Naive thymus-derived CD4-positive, alpha-beta T cell (primary cell): ENCODE measurements at places on chromosomes 6 and 20. TPM values are rescaled to one million over a fixed set of nuclear protein-coding genes. Genes with fewer than 3 reads are reported as not detected.

DNA sequence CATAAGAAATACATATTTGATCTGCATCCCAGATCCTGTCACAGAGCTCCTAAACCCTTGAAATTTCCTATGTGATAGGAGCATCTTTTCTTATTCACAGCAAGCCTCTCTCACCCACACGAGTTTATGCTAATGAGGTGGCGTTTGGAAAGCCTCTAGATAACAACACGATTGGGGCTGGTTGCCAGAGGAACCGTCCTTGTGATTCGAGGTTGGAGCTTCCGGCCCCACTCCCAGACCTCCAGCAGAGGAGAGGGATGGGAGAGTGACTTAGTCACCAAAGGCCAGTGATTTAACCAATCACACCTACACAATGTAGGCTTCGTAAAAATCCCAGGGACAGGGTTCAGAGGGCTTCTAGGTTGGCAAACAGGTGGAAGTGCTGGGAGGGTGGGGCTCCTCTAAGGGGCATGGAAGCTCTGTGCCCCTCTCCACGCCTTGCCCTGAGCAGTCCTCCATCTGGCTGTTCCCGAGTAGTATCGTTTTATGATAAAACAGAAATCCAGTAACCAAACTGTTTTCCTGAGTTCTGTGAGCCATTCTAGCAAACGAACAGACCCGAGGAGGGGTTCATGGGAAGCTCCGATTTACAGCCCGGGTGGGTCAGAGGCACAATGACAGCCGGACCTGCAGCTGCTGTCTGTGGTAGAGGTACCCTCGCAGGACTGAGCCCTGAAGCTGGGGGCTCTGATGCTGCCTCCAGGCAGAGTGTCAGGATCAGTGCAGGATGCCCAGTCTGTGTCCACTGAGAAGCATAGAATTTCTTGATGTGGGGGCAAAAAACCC, 238.1 kb upstream of the ARID1B start:
- H3K36me3 ChIP-seq, result no peaks in the 10 kb centered on the region
- H3K4me1 ChIP-seq, result no peaks in the 10 kb centered on the region
- H3K4me3 ChIP-seq, result no peak overlapping the region
- no peak for DNase-seq
- no peak overlapping the region for H3K27ac ChIP-seq

- no peak overlapping the region for H3K4me3 ChIP-seq
- H3K36me3 ChIP-seq, result no peaks in the 10 kb centered on the region
- DNase-seq, result no peak
- H3K27me3 ChIP-seq, result no peaks in the 10 kb centered on the region
- no peak overlapping the region for H3K27ac ChIP-seq
Observed at GRCh38 chr6:106066989-106067388, 19.1 kb upstream of the PRDM1 start.

GRCh38 chr6:106134906-106135634, 48.9 kb downstream of the PRDM1 start:
- no peak for DNase-seq
- no peak overlapping the region for H3K27ac ChIP-seq
- H3K4me3 ChIP-seq, result no peak overlapping the region
- H3K4me1 ChIP-seq, result no peaks in the 10 kb centered on the region

The CALHM5 gene
- not detected for total RNA-seq

The SLC22A23 gene
- total RNA-seq, result 20.0 TPM
